ENCODE measurements at places on chromosomes 4 and X.
A peak's percentile ranks its signal among the peaks of the same experiment; 100 is the strongest.

- peak; percentile 31 for DNase-seq
Observed at GRCh38 chr4:20983763-20984575, 283.7 kb downstream of the PACRGL start.

DNA sequence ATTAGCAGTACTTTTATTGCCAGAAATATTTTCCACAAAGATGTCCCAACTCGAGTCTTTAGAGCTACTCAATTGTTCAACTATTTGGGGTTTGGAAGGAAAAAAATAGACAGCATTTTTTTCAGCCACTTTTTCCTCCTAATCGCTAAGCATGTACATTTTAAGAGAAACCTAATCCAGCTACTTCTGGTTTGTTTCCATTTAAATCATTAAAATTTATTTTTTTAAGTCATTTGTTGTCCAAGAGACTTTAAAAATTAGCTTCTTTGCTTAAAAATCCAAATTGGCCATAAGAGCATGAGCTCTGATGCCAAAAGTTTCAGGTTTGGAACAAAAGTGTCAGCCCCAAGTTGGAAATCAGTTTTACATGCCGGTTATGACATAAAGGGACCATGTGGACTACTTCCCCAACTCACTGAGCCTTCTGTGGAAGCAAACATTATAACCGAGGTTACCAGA lies 186.3 kb upstream of the INTU start:
- no peak for DNase-seq

- no peak for DNase-seq
Observed at GRCh38 chrX:29468911-29469494, 746.4 kb upstream of the MAGEB2 start.

DNA sequence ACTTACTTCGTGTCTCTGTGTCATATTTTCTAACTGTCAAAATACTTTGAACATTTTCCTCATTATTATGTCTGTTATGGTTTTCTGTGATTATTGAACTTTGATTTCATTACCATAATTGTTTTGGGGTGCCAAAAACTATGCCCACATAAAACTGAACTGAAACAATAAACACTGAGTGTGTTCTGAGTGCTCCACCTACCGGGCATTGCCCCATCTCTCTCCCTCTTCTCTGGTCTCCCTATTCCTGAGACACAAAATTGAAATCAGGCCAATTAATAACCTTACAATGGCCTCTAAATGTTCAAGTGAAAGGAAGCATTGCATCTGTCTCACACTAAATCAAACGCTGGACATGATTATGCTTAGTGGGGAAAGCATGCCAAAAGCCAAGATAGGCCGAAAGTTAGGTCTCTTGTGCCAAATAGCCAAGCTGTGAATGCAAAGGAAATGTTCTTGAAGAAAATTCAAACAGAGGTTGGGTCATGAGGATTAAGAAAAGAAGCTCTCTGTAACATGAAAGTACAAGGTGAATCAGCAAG lies 972.3 kb downstream of the PCDH7 start:
- DNase-seq: no peak

DNA sequence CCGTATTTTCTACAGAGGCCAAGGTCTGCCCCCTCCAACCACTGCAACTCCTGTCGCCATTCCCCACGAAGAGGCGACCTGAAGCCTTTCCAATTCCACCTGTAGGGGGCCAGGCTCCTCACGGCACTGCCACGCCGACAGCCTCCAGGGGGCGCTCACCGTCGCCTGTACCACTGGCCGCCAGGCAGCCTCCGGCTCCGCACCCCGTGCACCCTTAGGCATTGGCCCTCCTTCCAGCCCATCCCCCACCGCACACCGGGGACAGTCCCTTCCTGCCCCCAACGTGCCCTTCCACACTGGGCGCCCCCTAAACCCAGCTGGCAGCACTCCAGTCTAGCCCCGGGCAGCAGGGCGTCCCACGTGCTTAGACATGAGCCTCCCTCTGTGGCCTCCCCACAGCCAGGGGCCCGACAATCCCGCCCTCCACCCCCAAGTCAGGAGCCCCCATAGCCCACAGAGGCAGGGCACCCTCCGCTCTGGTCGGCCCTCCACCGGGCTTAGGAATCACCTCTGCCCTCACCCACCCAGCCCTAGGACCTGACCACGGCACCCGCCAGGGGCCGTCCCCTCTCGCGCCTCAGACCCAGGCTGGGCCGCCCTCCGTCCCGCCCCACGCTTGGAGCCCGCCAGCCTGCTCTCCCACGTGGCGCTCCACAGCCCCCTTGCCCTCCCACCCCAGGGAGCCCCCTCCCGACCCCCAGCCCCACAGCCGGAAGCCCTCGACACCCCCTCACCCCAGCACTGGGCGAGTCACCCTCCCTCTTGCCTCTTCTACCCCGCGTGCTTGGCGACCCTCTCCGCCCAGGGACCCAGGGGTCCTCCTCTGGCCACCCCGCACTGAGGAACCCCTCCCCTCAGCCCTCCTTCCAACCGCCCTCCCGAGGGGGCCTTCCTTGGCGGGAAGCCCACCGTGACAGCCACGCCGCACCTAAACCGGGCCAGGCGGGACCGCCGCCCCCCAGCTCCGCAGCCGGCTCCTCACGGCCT lies 711 bp downstream of the PNMA6E start:
- no peak for DNase-seq

- no peak for DNase-seq
Observed at GRCh38 chrX:119401569-119401968, 2.4 kb downstream of the SLC25A43 start.

DNA sequence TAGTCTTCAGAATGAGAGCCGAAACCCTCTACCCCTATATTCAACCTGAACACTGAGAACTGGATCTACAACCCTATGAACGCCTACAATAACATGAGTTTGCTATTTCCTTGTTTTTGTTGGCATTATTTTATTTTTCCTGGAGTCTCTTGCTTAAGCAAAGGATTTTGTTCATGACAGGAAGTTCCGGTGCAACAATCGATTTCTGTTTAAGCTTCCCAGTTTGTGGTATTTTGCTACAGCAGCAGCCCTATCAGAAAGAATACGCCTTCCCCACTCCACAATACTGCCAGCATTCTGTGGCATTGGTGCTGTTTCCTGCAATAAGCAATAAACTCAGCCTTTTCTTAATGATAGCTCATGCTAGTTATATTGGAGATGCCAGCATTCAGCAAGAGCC lies 60.9 kb downstream of the NPY5R start:
- DNase-seq: no peak

- DNase-seq: no peak
Observed at GRCh38 chr4:81845761-81846160, 374.1 kb upstream of the RASGEF1B start.

GRCh38 chrX:13341491-13342101 lies 21.7 kb upstream of the ATXN3L start:
- DNase-seq: no peak

GRCh38 chr4:88775529-88775928 lies 77.9 kb upstream of the NAP1L5 start:
- no peak for DNase-seq

DNA sequence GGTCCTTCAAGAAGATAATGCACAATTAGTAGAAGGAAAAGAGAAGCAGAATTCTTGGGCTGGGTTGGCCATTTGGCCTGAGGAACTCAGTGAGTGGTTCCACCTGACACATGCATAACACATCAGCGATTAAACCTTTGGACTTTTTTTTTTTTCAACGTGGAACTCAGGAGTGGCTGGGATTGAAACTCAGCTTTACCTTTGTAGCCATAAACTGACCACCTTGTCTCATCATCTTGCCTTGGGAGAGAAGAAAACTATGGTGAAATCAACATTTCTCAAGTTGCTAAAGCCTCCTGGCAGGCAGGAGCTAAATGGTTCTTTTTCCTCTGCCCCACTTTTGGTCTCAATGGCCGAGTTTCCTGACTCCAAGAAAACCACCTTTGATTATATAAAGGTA lies 16.3 kb downstream of the PTTG2 start:
- DNase-seq: no peak

- DNase-seq: no peak
Observed at GRCh38 chr4:61199873-61200186, 296 bp upstream of the ADGRL3 start.

DNA sequence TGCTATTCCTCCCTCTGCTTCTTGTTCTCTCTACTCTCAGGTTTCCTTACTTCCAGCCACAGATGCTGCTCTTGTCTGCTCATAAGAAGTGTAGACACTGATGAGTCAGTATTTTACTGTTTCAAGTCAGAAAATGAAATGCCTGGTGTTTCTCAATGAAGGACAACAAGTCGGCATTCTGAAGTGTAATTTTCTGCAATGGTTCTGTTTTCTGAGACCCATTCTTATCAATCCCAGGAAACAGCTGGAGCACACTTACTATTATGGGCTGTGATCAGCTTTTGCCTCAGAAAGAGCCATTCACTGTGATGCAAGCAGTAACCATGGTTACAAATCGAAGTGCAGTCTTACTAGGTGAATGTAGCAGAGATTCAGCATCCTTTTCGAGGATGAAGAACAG lies 42.0 kb downstream of the SLC4A4 start:
- no peak for DNase-seq

DNA sequence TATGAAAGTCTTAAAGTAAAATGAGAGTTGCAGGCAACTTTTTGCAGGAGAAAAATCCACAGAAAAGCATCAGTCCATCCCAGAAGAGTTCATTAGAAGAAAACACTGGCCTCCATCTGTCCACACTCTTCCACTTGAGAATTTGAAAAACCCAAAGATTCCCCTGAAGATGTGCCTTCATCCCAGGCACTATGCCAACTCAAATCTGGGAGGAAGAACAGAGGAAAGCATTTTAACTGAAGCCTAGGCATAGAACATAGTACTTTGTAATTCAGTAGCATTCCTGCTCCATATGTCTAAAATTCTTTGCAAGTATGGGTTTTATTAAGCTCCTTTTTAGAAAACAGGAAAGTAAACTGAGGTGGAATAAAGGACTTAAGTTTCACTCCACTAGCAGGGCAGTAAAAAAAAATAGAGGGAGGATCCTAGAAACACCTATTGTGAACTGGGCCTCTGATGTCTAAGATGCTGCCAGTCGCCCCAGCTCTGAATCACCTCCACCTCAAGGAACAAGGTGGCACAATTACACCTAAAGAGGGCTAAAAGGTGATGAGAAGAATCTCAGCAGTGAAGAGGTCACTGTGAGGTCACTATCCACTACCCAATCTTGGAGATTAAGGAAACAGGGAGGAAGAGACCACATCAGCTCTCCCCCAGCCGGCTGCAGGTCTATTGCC lies 141.9 kb upstream of the FAM241A start:
- no peak for DNase-seq

DNA sequence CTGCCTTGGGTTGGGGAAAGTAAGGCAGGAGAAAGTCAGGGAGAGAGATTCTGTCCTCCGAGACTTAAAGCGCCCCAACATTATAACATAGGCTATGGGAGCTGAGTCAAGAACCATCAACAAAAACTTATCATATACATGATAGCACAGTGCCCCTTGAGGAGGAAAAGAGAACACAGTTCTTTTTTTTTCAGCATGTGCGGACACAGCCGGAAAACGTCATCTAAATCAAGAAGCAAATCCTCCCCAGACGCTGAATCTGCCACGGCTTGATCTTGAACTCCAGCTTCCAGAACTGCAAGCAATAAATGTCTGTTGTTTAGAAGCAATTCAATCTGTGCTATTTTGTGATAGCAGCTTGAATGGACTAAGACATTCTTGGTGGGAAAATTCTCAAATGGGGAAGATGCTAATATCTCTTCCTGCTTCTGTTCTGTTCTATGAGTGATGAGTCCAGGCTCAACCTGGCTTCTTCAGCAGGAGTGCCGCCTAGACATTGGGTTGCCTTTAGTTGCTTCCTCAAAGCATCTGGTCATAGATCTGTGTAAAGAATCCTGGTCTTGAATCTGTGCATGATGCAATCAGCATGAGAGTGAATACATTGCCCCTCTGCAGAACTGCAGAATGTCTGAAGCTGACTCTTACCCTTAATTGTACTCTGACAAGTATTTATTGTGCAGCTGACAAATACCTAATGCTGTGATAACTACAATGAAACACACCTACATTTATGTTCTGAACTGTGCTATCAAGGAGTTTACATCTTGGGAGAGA lies 549.8 kb upstream of the PRKX start:
- DNase-seq: peak; percentile 9

DNA sequence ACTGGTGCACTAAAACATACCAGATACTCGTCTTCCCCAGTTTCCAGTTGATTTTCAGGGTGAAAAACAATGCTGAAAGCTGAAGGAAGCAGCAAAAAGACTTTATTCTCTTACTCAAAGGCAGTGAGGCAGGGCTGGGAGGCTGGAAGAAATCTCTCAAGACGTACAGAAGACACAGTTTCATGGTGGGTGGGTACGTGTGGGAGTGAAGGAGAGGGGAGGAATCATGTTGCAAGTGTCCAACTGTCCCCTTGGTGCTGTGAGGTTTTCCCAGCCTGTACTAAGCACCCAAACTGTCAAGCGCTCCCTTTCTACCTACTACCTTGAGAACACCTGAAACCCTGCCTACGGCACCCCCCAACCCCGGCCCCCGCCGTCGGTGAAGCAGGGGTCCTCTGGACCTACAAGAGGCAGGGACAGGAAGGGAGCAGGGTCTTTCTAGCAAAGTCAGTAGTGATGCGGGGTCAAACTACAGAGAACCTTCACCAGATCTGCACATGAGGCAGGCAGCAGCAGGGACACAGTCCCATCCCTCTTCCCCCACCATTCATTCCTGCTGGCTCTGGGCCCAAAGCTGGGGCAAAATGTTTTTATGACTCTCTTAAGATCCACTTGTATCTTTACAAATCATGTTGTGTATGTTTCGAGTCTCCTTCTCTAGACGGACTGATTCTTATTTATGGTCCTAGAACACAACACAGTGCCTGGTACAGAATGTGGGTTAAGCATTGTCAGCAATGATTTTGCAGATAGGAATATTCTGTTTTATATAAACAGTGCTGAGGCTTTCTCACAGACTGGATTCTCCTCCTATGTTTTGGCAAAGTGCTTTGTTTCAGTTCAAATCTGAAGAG lies 2.4 kb upstream of the SETD7 start:
- DNase-seq: no peak

GRCh38 chr4:15238720-15239119 lies 189.1 kb upstream of the C1QTNF7 start:
- DNase-seq: no peak

DNA sequence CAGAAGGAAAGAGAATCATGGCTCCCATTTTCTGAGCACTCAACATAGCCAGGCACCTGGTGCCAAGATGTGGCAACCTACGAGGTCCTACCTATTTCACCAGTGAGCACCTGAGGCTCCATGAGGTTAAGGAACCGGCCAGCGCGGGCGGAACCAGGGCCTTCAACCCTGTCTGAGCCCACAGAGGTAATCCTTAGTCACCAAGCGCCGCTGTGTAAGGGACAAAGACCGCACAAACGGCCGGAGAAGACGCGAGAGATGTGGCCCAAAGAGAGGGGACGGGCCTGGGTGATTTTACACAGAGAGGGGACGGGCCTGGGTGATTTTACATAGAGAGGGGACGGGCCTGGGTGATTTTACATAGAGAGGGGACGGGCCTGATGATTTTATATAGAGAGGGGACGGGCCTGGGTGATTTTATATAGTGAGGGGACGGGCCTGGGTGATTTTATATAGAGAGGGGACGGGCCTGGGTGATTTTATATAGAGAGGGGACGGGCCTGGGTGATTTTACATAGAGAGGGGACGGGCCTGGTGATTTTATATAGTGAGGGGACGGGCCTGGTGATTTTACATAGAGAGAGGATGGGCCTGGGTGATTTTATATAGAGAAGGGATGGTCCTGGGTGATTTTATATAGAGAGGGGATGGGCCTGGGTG lies 114.2 kb downstream of the SMIM20 start:
- DNase-seq: no peak
